Effector memory CD8-positive, alpha-beta T cell (primary cell): ENCODE measurements at places on chromosomes 12 and 14.

DNA sequence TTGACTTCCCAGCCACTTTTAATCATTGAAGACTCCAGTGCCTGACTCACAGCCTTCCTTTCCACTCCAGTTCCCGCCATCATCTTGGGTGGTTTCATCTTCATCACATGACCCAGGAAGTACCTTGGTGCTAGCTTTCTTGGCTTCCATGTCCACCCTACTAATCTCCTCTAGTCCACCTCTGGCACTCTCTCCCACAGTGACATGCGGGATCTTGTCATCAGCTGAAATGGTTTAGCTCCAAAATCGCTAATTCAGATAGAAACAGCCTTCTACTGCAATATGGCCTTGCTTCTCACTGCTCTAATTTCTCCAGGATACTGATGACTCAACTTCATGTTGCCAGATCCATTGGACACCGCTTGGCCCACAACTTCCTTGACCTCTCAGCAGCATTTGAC is 24.5 kb downstream of the WDR20 start:
- no peak for DNase-seq

- no peak for DNase-seq
Measured at GRCh38 chr12:93333828-93334227, 43.9 kb upstream of the NUDT4 start.

DNA sequence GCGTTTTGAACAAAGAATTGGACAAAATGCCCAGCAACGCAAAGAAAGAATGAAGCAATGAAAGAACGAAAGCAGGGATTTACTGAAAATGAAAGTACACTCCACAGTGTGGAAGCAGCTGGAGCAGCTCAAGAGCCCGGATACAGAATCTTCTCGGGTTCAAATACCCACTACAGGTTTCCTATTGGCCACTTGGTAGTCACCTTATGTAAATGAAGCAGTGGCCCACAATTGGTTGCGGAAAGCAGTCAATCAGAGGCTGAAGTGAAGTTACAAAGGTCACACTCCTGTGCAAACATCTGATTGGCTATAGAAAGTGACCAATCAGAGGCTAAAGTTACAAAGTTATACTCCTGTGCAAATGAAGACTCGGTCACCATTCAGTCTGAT is 15.0 kb upstream of the PPP1R13B start:
- DNase-seq: no peak

GRCh38 chr14:22814941-22815713 is at the start of gene SLC7A7:
TSS of gene SLC7A7 (minus strand) at chr14:22815435. CDS start at chr14:22813398, 2,037 bp downstream.
- DNase-seq: no peak

- DNase-seq: no peak
Measured at GRCh38 chr12:34393086-34393820, 371.0 kb downstream of the ALG10 start.

GRCh38 chr12:64459394-64459891 is 7.5 kb downstream of the TBK1 start:
- DNase-seq: peak; percentile 23

GRCh38 chr12:89840162-89840922 is 131.7 kb upstream of the ATP2B1 start:
- DNase-seq: no peak

- DNase-seq: no peak
Measured at GRCh38 chr12:108839018-108839889, 18.1 kb downstream of the SSH1 start.

DNA sequence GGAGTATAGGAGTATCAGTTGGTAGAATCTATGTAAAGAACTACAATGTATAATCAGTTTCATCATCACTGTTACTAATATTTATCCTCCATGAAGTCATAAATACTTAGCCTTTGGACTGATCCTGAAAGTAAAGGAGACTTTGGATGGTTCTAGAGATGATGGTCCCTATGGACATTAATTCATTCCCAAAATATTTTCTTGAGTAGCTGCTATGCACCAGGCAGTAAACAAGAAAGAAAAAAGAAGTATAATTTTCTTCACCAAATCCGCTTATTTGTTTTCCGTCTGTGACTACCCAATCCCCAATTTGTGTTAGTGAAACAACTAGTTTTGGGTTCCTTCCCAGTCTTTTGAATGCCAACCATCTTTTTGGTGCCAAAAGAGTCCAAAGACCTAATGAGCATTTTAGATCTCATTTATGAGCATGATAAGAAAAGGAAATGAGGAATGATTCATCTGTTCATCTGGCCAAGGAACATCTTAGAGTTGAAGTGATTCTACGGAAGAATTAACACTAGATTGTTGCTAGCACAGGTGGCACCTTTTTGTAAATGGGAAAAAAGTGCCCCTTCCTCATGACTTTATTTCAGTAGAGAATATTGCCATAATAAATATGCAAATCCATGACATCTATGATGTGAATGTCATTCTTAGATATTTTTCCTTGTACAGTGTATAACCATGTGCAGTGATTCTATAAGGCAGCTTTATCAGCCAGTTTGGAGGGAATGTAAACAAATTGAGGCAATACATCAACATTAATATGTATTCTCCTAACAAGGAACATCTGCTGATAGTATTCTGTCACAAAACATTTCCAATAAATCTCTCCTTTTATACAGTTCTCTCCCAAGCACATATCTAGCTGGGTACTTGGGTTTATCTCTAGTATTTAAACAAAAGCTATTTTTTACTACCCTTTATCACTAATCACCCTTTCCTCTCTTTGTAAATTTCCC is 85.1 kb upstream of the CCDC91 start:
- no peak for DNase-seq

- DNase-seq: peak; percentile 46
Measured at GRCh38 chr14:91059576-91060350, 678 bp downstream of the RPS6KA5 start.

DNA sequence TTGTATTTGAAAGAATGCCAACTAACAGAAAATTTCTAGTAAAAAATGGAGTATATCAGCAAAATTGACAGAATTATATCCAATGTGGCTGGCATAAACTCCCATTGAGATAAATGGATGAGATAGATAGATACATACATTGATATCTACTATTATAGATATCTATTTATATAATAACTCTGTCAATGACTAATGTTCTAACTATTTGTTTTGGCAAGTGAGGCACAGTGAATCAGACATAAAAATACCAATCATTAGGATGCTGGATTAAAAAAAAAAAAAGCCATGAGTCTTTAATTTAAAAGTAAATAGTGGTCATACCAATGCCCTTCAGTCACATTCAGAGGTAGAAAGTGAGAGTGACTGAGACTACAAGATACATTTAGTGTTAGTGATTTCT is 33.7 kb upstream of the GLIPR1 start:
- DNase-seq: no peak

GRCh38 chr12:57618966-57619433 is 7.8 kb downstream of the ARHGEF25 start:
- no peak for DNase-seq

DNA sequence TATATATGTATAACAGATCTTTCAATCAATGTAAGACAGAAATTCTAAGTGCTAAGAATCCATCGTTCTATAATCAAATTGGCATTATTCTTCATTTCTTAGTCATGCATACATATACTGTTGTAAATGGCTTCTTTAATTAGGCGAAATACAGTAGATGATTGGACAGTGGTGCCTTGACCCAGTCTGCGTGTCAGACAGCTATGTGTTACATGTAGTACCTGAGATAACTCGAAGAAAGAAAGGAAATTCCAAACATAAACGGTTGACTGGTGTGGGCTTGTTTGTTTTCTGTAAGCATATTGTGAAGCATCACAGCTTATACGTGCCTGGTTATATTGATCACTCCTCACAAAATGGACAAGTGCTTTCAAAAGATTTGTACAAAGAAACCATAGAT is 210.5 kb downstream of the ETNK1 start:
- no peak for DNase-seq

- no peak for DNase-seq
Measured at GRCh38 chr12:132407451-132407961, 78.1 kb upstream of the GALNT9 start.

- no peak for DNase-seq
Measured at GRCh38 chr14:96177766-96178375, 26.8 kb upstream of the BDKRB2 start.

DNA sequence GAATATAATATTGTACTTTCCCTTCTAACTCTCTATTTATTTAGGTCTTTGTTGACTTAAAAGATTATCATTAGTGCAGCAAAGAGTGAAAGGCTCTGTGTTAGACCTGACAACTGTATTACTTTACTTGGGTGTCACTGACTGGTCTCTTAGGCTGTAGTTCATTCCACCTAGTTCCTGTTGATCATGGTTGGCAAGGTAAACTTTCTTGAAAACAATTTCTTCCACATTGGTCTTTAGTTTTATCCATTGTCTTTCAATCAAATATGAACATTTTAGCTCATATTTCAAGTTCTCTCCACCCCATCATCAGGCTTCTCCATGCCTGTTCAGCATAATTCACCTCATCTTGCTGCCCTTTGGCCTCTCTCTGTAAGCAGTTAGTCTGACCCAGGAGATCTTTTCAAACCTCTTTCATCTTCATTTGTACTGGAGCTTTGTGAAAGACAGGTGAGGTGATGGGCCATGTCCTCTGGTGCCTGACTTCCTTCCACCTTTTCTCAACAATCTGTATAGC is 32.1 kb upstream of the PPM1H start:
- no peak for DNase-seq

DNA sequence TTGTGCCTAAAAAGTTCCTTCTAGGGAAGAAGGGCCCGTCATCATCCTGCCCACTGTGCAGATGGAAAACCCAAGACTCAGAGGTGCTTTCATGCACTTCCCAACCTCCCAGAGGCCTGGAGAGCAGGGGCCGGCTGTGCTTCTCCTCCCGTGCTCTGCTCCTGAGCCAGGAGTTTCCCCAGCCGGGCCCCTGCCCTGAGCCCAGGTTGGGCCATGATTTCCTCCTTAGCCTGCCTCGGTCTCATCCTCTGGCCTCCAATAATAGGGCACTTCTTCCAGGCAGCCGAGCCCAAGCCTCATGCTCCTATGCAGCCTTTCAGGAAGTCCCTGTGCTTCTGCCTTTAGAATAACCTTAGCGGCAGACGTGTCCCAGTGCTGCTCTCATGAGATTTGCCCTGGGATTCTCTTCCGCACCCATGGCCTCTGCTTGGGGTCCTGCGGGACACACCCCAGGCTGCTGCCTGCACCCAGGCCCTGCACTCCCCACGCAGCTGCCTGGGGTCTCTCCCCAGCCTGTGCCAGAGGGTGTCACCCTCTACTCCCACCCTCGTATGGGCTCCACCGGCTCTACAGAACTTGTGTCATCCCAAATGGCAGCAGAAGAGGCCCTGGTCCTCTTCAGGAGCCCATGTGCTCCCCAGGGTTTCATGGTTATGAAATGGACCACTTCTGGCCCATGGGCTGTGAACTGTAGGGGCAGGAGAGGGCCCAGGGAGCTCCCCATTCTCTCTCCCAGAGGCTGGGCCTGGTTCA is 359.3 kb downstream of the ADGRD1 start:
- DNase-seq: no peak

- DNase-seq: no peak
Measured at GRCh38 chr14:68658943-68659931, 133.6 kb downstream of the ZFP36L1 start.

- DNase-seq: no peak
Measured at GRCh38 chr14:89866458-89866857, 88.1 kb downstream of the EFCAB11 start.

DNA sequence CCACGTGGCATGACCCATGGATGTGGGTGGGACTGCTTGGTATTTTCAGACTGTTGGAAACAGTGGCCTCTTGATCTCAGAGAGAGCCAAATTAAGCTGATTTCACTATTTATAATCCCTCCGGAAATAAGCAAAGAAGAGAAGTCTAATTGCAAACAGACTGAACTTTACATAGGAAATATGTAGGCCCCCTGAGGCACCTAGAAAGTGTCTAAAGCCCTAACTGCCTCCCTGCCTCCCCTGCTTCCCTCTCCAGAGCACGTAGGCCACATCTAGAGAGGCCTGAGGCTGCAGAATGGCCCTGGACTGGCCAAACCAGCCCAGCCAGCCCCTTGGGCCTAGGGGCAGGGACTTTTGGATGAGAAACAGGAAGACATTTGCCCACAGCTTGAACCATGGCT is 123.8 kb downstream of the ZFP36L1 start:
- DNase-seq: no peak

DNA sequence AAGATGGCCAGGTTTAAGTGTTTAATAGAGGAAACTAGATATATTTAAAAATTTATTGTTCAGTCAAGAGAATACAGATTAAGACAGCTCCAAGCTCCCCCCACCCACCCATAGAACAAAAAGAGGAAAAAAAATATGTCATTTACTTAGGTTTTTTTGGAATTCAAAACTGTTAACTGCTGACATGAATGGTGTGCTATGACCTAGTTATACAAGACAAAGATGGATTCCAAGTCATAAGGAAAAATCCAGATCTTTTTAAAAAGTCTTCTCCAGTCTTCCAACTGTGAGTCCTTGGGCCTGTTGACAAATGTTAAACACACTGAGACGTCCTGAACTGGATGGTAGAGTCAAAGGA is 1.3 kb upstream of the SETD1B start:
- DNase-seq: no peak

DNA sequence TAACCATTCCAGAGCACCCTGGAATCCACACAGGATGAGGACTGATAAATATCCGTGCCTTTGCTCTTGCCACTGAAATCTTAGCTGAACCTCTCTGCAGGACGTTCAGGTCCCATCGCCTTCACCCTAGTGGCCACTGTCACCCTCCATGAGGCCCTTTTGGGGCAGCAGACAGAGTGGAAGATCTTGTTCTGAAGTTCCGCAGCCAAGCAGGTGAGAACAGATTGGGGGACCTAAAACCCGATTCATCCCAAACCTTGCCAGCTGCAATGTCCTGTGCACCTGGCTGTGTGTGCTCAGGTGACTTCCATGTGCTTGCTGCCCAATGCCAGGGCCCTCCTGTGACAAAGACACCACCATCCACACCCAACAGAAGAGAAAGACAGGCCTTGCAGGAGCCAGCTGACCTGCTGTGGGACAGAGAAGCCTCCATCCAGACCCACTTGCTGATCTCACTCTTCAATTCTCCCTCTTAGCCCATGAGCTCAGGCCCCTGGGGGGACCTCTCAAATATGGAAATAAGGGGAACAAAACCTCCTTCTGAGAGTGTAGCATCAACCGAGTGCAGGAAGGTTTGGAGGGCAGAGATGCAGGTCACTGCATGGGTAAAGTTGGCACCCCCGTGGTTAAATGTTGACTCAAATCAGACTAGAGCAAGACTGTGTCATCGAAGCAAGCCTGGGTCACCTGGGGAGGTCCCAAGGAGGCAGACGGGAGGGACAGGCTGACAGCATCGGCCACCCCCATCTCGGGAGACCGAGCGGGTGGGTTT is 308.7 kb upstream of the DIO3 start:
- DNase-seq: no peak

GRCh38 chr12:105083551-105084105 is 630 bp downstream of the ALDH1L2 start:
- no peak for DNase-seq

DNA sequence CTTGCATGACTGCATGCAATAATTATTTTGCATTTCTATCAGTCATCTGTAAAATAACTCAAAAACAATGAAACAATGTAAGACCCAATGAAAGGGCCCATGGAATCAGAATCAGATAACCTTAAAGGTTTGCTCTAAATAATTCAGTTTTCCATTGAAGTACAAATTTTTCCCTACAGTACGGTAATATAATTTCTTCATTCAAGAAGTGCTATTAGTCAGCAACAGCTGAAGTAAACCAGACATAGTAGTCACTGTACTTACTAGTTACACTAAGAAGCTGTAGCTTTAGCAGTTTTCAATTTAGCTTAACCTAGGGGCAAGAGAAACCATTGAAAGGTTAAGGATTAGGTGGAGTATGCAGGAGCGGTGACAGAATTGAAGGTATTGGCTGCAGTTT is 43.5 kb downstream of the BCAT1 start:
- DNase-seq: no peak
